ENCODE measurements at places on chromosomes 3 and 15. TPM values are rescaled to one million over a fixed set of nuclear protein-coding genes. Genes with fewer than 3 reads are reported as not detected.
A peak's percentile ranks its signal among the peaks of the same experiment; 100 is the strongest.

- H3K27me3 ChIP-seq = no peaks in the 10 kb centered on the region
- H3K36me3 ChIP-seq = no peaks in the 10 kb centered on the region
- H3K4me3 ChIP-seq = no peak overlapping the region
- DNase-seq = no peak
- peak overlapping the region; percentile 10 for H3K27ac ChIP-seq
Observed at GRCh38 chr3:117144853-117145252, 435.3 kb downstream of the TUSC7 start.

DNA sequence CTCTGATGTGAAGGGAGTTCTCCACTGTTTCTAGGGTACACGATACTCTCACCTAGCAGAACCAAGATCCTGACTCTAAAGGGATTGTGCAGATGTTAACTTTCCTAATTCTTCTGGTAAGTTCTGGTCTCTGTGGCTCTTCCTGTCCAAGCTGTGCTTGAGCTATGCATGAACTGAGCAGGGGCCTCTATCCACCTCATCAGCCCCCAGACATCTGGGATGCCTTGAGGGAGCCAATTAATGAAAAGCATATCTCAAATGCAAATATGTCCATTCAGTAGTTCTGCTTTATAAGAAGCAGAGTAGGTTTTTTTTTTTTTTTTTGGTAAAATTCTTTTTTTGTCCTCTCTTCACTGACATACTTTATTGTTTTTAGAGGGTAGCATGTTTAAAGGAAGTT, 89.6 kb downstream of the POLR2M start:
- H3K4me3 ChIP-seq = no peak overlapping the region
- no peaks in the 10 kb centered on the region for H3K36me3 ChIP-seq
- no peaks in the 10 kb centered on the region for H3K4me1 ChIP-seq
- H3K27me3 ChIP-seq = no peaks in the 10 kb centered on the region
- no peak overlapping the region for H3K27ac ChIP-seq

- H3K27ac ChIP-seq = no peak overlapping the region
- no peaks in the 10 kb centered on the region for H3K36me3 ChIP-seq
- H3K4me3 ChIP-seq = no peak overlapping the region
- H3K4me1 ChIP-seq = no peaks in the 10 kb centered on the region
- H3K27me3 ChIP-seq = no peaks in the 10 kb centered on the region
Observed at GRCh38 chr15:40852529-40852928, 8.7 kb downstream of the SPINT1 start.

DNA sequence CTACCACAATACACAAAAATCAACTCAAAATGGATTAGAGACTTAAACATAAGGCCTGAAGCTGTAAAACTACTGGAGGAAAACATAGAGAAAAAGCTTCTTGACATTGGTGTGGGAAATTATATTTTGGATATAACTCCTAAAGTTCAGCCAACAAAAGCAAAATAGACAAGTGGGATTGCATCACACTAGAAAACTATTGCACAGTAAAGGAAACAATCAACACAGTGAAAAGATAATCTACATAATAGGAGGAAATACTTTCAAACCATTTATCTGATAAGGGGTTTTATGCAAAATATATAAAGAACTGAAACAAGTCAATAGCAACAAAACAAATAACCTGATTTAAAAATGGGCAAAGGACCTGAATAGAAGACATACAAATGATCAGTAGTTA, 37.6 kb upstream of the TP63 start:
- H3K36me3 ChIP-seq = no peaks in the 10 kb centered on the region
- DNase-seq = no peak
- H3K4me3 ChIP-seq = no peak overlapping the region
- no peaks in the 10 kb centered on the region for H3K27me3 ChIP-seq

DNA sequence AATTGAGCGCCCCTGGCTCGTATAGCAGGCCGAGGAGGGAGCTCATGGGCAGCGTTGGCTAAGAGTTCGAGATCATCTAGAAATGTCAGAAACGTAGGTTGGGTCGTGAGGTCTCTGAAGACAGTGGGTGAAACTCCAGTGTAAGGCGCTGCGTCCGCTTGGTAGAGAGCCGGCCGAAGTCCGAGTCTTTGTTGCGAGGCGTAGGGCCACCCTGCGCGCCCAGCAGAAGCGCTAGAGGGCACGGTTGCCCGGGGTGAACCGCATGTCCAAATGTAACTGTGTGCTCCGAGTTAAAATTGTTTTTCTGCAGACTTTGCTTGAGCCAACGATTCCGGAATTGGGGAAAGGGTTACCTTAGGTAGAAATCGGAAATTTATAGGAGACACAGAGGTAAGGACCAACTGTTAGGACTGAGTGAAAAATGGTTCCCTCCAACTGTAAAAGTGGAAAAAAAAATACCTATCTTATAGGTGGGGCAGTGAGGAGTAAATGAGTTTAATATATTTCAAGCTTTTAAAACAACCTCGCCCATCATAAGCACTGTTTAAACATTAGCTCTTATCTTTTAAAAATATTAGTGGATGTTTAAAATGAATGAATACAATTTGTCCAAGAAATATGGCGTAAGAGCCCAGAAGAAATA, 993 bp upstream of the SIAH2 start:
- H3K27ac ChIP-seq = peak overlapping the region; percentile 98
- H3K36me3 ChIP-seq = no peaks in the 10 kb centered on the region
- peak; percentile 68 for DNase-seq
- H3K4me1 ChIP-seq = peaks cover 4% of the 10 kb centered on the region
- peak overlapping the region; percentile 74 for H3K4me3 ChIP-seq
- no peaks in the 10 kb centered on the region for H3K27me3 ChIP-seq

- H3K4me3 ChIP-seq = no peak overlapping the region
- no peaks in the 10 kb centered on the region for H3K36me3 ChIP-seq
- DNase-seq = no peak
- H3K27me3 ChIP-seq = no peaks in the 10 kb centered on the region
- H3K27ac ChIP-seq = no peak overlapping the region
Observed at GRCh38 chr15:50675535-50676144, 11.0 kb downstream of the TRPM7 start.

GRCh38 chr3:120350401-120350941, 1.3 kb upstream of the LRRC58 start:
- DNase-seq = peak; percentile 20
- H3K27me3 ChIP-seq = no peaks in the 10 kb centered on the region
- no peaks in the 10 kb centered on the region for H3K4me1 ChIP-seq
- peak overlapping the region; percentile 76 for H3K4me3 ChIP-seq
- H3K36me3 ChIP-seq = no peaks in the 10 kb centered on the region
- peak overlapping the region; percentile 98 for H3K27ac ChIP-seq

ITIH1 gene
- total RNA-seq = not detected

All from uterus (tissue), 4 donors.